ENCODE measurements at places on chromosomes 3 and 15. TPM values are rescaled to one million over a fixed set of nuclear protein-coding genes. Genes with fewer than 3 reads are reported as not detected.

IL17RD gene
- not detected for polyA plus RNA-seq

ISL2 gene
- not detected for polyA plus RNA-seq

EXD1 gene
- polyA plus RNA-seq, result not detected

UNC13C gene
- not detected for polyA plus RNA-seq

ACP3 gene
- not detected for polyA plus RNA-seq

- no peak overlapping the region for H3K4me3 ChIP-seq
- H3K36me3 ChIP-seq, result no peaks in the 10 kb centered on the region
- DNase-seq, result no peak
- H3K27ac ChIP-seq, result no peak overlapping the region
- H3K4me1 ChIP-seq, result peaks cover 12% of the 10 kb centered on the region
These were observed 16.4 kb downstream of the CHST13 start for GRCh38 chr3:126540342-126540849.

GRCh38 chr15:29589416-29589815 is 232.9 kb downstream of the TJP1 start:
- no peaks in the 10 kb centered on the region for H3K4me1 ChIP-seq
- DNase-seq, result no peak
- H3K27me3 ChIP-seq, result no peaks in the 10 kb centered on the region
- no peak overlapping the region for H3K4me3 ChIP-seq
- H3K27ac ChIP-seq, result no peak overlapping the region

GRCh38 chr15:86892774-86893449 is 813.2 kb downstream of the AGBL1 start:
- no peaks in the 10 kb centered on the region for H3K4me1 ChIP-seq
- no peak overlapping the region for H3K4me3 ChIP-seq
- H3K36me3 ChIP-seq, result no peaks in the 10 kb centered on the region
- DNase-seq, result no peak
- no peak overlapping the region for H3K27ac ChIP-seq

Data from naive B cell (primary cell).